Muscle of back (tissue), 13 donors: ENCODE measurements at places on chromosomes 7 and 10.

- peak; percentile 19 for DNase-seq
These were observed 13.9 kb downstream of the CUBN start for GRCh38 chr10:17115683-17116082.

DNA sequence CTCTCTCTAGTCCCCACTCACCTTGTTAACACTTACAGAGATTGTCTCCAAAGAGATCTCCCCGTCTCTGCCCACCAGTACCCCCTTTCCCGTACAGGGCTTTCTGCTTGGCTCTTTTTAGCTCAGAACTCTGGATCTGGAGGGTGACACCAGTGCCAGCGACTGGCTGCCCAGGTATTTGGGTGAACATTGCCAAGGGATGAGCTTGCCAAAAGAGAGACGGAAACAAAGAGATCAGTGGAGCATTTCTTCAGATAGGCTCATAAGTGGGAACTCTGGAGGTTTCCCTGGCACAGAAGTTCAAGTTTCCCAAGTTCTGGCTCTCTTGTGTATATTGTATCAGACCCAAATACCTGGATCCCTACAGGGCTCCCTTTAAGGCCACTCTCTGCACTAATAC lies 30.0 kb downstream of the STRIP2 start:
- no peak for DNase-seq

GRCh38 chr7:25646726-25647413 lies 418.6 kb upstream of the NPVF start:
- DNase-seq: no peak

GRCh38 chr10:16915300-16915699 lies 98.1 kb upstream of the RSU1 start:
- DNase-seq: no peak

DNA sequence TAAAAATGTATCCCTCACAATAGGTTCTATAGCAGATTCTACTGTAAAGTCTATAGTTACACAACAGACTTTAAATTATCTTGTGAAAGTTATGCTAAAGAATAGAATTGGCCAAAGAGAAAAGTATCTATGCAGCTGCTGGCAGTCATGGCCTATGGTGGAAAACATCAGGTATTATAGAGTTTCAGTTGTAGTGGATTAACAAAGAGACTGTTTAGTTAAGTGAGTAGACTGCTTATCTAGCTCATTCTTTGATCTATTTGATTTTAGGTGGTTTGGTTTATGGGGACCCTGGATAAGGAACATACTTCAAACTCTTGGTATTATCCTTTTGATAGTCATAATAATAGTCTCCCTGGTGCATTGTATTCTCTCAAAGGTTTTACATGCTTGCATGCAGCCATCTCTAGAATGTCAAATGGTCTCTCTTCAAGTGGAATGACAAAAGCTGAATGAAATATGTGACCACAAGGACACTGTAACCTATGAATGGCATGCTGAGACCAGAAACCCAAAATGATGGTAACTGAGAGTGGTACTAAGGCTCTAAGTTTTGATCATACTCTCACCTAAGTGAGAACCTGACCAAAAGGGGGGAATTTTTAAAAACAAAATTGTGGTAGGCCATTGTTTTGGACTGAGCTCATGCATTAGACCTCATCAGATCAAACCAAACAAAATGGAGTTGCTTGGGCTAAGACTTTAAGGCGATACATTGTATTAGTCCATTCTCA lies 54.9 kb upstream of the NAMPT start:
- DNase-seq: no peak

DNA sequence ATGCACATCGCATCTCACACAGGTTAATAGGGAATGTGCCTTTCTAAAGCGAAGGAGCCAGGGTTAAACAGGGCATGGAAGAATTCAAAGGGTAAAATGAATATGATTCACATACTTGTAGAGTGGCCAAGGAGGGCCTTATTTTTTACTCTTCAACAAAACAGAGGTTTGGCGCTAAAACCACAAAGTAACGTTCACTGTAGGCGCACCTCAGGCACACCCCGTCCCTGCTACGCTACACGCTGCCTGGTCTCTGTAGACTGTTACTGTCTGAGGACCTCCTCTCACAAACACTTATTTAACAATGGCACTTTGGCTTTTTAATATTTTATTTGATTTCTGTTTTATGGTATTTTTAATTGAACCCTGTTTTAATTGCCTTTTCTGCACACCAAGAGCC lies 462.1 kb upstream of the GALNT17 start:
- no peak for DNase-seq

DNA sequence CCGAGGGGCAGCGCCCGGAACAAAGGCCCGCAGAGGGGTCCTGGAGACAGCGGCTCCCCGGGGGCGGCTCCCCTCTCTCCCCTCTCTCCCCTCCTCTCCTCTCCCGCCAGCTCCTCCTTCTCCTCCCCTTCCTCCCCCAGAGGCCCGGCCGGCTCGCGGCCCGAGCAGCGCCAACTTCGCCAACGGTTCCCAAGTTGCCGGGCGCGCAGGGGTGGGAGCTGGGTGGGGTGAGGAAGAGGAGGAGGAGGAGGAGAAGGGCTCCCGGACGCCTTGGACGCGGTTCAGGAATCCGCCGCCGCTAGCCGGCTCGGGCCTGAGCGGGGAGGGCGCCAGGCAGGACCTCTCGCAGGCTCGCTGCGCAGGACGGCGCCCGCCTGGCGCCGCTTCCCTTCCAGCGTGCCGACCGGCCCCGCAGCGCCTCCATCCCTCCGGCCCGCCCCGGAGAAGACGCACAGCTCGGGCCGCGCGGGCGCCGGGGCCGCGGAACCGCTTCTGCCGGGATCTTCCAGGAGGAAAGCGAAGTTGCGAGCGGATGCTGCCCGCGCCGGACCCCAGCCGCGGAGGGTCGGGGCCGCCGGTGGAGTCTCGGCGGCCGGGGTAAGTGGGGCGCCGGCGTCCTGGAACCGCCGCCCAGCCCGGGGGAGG lies at the start of gene CHST3:
CHST3 (plus strand) TSS at position 298 of the 645 bp plus-strand sequence. CDS start 41,448 bp downstream, outside the sequence.
- DNase-seq: peak; percentile 70

GRCh38 chr10:130380056-130380455 lies 243.9 kb downstream of the GLRX3 start:
- no peak for DNase-seq

DNA sequence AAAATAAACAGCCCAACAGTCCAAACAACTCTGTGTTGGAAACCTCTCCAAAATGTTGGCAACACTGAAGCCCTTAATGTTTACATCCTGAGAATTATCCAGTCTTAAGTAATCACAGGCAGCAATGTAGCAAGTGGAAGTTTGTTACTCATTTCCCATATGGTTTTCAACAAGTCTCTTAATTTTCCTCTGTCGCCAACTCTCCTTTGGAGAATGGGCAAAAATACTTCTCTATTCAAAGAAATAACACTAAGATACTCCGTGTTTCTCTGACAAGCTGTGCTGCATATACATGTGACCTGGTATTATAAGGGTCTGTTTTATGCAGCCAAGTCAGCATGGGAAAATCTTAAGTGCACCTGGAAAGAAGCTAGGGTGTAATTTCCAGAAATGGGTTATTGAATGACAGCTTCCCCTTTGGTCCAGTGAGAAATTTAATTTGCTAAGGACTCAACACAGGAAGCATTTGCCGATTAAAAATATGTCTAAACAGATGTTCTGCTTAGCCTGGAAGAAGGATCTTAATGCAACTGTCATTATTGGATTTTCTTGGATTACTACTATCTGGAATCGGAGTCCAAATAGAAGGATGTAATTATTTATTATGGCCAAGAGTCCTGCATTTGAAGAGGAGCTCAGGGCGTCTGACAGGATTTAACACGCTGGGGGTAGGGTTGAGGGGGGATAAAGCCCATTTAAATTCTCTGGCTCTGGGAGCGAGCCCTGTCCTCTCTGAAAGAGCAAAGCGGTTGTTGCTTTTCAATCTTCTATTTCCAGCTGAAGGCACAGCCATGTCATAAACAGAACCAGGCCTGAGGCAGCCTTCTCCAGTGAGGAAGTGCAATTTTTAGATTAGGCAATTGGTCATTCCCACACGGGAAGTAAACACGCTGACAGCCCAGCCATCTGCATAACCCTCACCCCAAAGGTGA lies 73.1 kb downstream of the TLL2 start:
- DNase-seq: peak; percentile 81

DNA sequence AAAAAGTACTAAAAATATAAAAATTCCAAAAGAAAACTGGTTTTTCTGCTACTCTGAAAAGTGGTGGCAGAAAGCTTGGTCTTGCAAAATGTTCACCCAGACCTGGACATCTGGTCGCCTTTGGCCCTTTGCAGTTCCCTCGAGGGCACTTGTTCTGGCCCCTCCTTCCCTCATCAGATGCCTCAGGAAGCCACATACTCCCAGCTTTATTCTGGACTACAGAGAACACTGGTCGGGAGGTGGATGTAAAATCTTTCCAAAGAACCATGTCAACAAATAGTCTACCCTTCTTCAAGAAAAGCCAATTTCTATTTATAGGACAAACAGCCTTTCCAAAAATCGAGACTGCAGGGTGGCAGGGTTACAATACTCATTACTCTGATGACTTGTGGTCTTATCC lies 726.1 kb downstream of the TNS3 start:
- no peak for DNase-seq

DNA sequence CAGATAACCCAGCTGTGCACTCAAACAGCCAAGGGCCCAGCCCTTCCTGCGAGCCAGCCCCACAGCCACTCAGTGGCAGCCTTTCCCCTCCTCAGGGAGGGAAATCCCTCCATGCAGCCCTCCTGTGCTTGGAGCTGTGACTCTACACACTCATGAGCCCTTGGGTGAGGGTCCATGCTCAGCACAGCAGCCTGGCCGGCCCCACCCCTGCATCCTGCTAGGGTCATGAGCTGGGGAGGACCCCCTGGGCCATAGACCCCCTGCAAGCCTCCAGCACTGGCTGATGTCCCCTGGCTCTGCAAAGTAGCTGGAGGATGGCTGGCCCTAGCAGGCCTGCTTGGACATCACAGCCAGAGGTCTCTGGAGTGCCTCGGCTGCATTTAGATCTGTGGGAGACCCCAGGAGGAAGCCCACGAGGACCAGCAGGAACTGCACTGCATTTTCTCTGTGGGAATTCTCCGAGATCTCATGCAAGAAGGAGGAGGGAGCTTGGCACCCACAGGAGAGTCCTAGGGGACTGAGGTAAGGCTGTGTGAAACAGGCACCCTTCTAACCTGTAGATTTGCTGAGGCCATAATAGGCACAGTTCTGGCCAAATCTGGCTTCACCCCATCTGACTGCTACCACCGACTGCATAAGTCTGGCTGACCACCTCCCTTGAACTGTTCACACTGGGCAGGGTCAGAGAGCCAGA lies 17.4 kb downstream of the TMEM273 start:
- DNase-seq: no peak

DNA sequence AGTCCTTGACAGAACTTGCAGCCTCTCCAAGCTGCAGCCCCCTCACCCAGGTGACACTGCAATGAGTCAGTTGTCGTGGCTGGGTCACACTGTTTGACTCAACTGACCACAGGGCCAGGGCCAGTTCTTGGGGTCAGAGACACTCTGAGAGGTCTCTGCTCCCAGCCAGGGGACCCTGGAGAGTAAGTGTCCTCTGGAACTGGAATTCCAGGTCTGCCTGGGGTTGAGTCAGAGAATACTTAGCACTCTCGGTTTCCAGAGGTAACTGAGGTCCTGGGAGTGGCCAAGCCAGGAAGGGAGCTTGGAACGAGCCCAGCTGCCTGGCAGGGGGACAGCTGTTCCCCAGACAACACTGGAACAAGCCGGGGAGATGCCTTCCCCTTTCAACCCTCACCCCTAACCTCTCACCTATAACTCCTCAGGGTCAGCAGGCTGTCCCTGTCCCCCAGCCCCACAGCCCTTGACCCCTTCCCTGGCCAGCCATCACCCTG lies 2.2 kb upstream of the MYL10 start:
- DNase-seq: no peak

DNA sequence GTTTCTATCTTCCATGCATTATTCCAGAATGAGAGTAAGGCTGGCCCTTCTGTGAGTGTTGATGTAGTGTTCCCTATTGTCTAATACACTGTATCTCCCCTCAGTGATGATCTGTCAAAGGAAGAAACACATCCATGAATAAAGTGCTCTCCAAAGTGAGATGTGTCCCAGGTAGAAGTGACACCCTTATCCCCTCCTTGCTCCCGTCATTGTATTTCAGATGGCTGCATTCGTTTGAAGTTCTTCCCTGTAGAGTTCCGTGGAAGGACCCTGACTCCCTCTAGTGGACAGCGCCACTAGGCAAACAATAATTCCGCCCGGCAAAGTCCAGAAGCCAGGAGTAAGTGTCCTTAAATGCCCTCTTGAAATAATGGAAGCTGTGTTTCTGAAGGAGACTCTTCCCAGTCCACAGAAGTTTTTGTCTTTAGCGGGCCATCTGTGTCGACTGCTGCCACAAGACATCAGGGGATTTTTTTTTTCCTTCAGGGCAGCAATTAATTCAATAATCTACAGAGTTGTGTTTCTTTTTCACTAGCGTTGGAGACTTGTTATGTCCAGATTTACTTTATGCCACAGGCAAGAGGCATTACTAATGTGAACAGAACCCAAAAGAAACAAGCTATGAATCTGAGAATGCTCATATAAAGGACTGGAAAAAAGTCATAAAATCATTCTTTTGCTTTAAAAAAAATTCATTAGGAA lies 64.6 kb downstream of the THNSL1 start:
- peak; percentile 88 for DNase-seq

DNA sequence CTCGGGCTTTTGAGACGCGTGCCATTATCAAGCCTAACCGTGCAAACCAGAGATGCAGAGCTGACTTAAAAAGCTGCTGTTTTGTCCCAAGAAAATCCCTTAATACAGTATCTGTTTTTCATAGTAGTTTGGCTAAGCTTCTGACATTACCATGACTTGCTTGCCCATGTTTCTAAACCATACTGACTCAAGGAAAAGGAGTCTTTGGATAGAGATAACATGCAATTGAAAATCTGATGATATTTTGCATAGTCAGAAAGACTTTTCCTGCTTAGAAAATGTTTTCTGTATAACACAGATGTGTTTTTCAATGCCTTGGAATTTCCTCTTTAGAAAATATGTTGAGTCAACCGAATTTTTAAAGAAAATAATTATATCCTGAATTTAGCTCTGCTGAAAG lies 21.5 kb upstream of the AKR1E2 start:
- DNase-seq: peak; percentile 33

- peak; percentile 75 for DNase-seq
These were observed 3.3 kb downstream of the CRYGN start for GRCh38 chr7:151436446-151437158.

DNA sequence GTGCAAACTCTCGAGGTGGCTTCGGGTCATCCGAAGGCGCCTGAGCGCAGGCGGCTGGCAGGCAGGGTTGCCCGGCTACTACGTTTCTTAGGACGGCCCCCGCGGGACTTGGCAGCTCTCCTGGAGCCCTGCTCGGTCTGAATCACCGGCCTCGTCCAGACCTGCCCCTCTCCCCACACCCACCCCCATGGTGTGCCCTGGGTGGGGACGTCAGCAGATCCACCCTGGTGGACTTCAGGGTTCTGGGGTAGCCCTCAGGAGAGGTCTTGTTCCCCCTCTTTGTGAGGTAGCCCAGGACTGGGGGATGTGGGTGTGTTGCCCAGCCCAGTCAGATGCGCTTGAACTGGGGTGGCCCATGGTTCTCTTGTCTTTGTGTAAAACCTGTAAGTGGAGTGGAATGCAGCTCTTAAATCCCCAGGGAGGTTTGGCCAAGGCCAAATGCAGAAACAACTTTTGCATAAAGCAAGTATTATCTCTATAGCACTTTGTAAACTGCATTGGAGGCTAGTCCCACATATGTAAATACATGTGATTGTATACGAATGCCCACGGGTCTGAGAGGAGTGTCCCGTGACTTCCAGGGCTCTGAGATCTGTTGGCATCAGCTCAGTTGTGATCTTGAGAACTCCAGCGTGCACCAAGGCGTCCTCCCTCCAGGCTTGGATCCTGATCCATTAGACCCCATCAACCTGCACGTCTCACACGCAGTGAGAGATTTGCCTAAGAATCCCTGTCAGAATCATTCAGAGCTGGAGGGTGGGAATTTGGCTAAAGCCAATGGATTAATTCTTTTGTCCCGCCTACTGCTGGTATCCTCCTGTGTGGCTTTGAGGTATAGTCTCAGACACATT lies 1.8 kb downstream of the PFKFB3 start:
- DNase-seq: no peak

- no peak for DNase-seq
These were observed 34.4 kb upstream of the ETV1 start for GRCh38 chr7:14023838-14024237.
